NCI-H2081 treated with DMSO at 0.1 percent for 48 hours (cell line): ENCODE measurements at places on chromosomes 11 and 22.

DNA sequence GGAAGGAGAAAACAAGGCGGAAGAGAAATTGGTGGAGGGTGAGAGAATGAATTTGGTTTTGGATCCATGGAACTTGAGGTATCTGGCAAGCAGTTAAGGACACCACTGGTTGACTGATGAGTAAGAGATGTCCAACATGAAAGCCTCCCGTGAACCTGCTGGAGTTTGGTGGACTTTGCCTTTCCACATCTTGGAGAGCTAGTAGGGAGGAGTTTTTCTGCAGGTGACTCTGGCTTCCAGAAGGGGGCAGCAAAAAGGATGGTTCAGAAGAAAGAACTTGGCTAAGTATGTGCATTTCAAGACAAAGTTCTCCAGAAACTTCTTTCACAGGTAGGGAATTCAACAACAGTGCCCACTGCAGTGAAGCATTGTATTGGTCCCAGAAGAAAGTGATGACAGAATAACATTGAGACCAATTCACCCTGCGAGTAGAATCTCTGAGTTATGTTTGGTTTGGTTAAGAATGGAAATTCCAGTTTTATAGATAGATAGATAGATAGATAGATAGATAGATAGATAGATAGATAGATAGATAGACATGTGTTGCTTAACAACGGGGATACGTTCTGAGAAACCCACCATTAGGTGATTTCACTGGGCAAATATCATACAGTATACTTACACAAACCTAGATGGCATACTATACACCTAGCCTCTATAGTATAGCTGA lies 28.5 kb downstream of the DCDC1 start:
- DNase-seq, result no peak

- peak; percentile 51 for DNase-seq
Measured at GRCh38 chr11:71080239-71081097, 171.9 kb downstream of the SHANK2 start.

GRCh38 chr11:107970049-107970448 lies 38.6 kb upstream of the CUL5 start:
- no peak for DNase-seq

DNA sequence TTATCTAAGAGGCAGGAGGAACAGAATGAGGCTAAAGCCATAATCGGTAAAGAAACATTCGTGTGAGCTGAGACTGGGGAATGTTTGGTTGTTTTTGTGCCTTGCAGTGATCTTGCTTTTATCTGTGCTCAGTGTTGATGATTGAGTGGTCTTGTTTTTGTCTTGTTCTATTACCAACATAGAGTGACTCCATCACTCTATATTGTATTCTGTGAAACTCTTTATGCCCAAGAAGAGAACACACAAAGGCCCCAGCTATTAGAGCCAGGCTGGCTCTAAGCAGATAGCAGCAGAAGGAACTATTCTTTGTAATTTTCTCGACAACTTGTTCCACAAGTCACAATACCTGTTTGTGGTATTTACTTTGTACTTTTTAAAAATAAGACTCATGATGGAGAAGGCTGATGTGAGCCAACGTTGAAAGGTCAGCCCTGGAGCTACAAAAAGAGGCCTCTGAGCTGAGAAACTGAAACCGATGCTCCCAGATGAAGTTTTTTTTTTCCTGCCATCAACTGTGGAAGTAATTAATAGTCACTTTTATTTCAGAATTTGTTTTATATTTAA lies 68.4 kb downstream of the LARGE1 start:
- no peak for DNase-seq

DNA sequence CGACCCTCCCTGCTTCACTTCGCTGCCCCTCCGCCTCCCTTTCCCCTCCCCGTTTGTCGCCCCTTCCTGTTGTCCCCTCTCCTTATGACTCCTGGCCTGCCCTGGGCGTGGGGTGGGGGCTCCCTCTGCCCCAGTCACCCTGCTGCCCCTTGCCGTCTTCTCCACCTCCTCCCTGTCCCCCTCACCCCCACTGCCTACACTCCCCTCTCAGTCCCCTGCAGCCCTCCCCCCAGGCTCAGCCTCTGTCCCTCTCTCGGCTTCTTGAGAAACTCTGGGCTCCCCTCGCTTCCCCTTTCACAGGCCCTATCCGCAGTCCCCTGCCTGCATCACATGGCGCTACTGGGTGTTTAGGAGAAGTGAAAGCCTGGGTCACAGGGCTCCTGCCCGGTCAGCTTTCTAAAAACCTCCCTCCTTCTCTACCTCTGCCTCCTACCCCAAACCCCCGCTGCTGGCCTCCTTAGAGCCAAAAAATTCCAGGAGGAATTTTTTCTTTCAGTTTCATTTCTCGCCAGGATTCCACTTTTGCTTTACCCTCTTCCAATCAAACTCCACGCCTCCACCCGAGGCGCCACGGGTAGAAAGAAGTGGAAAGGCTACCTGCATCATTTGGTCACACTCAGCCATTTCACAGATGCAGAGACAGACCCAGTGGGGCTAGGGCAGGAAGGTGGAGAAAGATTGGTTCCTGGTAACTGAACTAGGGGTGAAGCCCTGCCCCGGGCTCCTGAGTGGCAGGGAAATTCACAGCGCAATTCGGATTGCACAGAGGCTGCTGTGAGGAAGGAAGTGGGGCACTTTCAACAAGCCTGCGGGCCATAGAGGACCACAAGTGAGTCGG lies at the start of gene SLC15A3:
Gene SLC15A3, minus strand, starts transcription at position 273 of the 838 bp plus-strand sequence. CDS start 625 bp downstream, outside the sequence.
- DNase-seq, result no peak
